ENCODE measurements at places on chromosomes 3 and 15.

- DNase-seq: no peak
These were observed 750 bp downstream of the PODXL2 start for GRCh38 chr3:127629467-127630403.

DNA sequence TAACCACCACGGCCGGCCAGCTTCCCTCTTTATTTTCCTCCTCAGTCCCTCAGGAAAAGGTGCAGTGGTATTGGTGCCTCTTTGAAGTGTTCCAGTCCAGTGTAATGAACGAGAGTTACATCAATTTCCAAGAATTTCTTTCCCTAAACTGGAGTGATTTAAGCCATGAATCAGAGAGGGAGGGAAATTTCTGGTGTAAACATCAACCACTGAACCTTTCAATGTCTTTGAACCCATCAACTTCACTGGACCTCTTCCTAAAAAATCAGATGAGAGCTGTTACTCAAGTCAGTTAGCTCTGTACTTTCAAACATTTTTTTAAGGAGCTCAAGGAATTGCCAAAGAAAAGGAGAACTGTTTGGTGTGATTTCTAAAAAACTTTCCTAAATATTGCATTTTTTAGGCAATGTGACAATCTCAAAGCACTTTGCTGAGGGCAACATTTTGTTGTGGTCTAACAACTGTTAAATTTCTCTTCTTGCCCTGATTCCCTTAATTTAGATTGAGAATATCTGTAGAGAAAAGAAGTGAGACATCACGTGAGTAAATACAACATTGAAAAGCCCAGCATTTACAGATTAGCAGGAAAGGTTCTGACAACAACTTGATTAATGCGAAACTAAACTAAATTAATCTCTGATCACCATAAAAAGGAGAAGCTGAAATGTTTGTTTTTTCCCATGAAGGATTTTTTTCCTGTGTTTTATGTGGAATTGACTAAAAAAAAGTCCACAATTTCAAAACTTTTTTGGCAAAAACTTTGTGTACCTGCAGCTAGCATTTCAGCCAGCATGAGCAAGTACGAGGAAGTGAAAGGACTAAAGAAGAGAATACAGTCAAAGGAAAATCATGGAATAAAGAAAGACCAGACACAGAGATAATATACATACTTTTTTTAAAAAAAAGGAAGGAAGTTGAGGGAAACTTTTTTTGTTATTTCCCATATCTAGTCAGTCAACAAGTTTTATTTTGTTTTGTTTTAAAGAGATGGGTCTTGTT lies 9.1 kb upstream of the DAZL start:
- DNase-seq: no peak

DNA sequence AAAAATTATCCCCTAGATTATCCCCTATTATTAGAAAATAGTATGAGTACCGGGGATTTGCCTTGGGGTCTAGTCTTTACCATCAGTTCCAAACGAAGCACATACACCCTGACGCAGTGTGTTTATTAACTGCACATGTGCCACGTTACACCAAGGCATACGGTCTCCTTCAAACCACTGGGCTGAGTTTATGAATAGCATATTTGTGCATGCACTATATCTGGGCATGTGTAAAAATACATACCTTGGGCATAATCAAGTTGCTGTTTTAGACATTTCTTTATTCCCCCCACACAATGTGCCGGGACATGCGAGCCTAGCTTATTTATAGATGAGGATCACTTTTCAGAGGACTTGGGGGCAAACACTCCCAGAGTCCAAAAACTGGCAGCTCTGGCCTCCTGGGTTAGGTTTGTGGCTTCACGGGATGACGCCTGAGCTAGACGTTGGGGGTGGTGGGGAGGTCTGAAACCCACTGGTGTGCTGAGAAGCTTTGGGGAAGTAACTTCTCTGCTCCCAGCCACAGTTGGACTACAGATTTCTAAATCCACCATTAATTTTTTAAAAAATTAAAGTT lies 16.2 kb downstream of the IGDCC4 start:
- no peak for DNase-seq

DNA sequence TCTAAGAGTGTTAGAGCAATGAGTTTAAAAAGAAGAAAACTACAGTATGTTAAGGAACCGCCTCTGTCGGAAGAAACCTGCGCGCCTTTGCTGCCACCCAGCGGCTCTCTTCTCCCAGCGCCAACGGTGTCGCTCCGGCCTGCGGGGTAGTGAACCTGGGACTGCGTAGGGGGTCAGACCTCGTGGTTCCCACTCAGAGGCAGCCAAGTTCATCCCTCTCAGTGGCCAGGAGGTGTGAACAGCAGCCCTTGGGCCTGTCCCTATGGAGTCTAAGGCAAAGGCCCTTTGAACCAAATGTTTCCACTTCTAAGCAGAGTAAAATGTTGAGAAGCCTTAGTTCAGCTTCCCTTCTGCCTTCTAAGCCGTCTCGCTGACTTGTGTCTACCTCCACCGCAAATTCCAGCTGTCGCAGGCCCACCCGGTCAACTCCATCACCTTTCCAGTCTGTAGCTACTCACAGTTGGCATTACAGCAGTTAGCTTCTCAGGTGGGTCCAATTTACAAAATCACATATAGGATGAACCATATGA lies 980 bp upstream of the RAB27A start:
- peak; percentile 90 for DNase-seq

- no peak for DNase-seq
These were observed 194.2 kb downstream of the PLCL2 start for GRCh38 chr3:17078926-17079465.

DNA sequence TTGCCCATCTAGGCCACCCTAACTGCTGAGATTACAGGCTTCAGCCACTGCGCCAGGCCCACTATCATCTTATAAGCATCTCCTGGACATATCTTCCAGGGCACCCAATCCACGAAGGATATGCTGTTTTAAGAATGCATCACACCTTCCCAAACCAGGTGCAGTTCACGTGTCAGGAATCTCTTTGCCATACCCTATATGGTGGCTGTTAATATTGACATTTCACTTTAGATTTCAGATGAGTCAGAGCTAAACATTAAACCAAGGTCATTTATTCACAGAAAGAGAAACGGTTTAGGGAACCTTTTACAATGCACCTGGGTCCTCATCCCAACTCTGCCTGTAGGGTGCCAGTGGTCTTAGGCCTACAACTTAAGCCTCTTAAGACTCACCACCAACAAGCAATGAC lies 85.7 kb downstream of the TBL1XR1 start:
- DNase-seq: no peak

GRCh38 chr15:48896869-48897814 lies 19.2 kb downstream of the EID1 start:
- DNase-seq: peak; percentile 86

GRCh38 chr15:70242951-70243685 lies 145.4 kb upstream of the TLE3 start:
- no peak for DNase-seq

DNA sequence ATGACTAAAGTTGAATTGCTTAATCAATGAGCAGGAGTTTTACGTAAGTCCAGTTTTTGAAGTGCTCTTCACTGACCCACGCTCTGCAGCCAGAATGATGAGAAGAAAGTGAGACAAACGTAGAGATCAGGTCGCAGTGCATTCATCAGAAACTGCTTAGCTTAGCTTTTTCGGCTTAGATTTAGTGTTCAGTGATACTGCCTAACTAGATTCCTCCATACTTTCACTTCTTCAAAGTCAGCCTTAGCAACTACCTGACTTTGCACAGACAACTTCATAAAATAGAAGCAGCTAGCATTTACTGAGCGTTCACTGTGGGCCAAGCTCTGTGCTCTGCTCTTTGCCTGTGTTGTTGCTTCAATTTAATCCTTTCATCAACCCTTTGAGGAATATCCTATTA lies 116.1 kb downstream of the KCNH8 start:
- no peak for DNase-seq

GRCh38 chr3:42368861-42369260 lies 41.5 kb downstream of the LYZL4 start:
- DNase-seq: no peak

DNA sequence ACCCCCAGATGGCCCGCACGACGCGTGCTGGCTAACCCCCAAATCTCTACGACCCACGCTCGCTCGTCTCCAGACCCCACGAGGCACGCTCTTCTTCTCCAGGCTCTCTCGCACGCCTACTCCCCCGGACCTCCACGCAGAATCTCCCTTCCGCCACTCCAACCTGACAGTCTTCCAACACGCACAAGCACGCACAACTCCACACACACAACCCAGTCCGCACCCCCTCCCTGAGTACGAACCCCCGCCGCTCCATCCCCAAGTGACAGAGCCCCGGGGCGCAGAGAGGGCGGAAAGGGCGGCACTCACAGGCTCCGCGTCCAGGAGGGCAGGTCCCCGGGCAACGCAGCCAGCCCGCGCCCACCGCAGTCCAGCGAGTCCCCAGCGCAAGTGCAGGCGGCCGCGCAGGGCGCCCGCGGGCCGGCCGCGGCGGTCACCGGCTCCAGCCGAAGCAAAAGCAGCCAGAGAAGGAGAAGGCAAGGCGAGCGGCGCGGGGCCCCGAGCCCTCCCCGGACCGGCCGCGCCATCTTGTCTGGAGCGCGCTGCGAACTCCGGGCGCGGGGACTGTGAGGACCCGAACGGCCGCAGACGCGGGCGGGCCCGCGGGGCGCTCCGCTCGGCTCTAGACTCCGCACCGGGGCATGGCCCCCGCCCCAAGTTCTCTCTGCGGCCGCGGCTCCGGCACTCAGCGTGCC lies 794 bp downstream of the LRIG1 start:
- peak; percentile 29 for DNase-seq

DNA sequence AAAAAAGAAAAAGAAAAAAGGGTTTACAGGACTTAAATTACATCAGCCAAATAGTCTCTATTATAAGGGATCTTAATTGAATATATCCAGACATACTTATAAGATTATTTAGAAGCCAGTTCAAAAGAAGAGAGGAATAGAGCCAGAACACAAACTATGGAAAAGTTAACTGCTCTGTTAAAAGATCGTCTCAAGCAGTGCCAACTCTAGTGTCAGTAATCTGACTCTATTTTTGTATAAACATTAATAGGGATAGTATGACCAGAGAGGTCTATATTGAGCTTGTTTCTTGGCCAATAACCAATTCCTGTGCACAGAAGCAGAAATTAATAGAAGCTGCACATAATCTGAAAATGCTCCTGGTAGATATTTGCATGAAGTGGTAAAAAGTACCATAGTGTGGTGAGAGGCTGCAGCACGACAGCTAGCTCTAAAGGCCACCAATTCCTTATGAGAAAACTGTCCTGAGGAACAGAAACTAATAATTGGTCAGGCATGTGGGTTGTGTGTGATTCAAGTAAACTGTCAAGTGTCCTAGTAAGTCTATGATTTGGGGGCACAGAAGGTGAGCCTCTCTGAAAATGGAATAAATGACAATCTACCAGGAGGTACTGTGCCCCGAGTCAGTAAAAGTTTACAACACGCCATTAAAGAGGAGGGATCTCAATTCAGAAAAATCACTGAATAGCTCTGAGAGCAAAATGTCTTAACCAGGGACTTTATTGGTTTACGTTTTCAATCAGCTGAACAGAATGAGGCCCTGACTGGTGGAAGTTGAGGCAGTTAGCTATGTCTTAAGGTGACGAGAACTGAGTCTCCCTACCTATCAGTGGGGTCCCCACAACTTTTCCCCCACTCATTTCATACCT lies 51.5 kb upstream of the NANOGP8 start:
- DNase-seq: no peak

DNA sequence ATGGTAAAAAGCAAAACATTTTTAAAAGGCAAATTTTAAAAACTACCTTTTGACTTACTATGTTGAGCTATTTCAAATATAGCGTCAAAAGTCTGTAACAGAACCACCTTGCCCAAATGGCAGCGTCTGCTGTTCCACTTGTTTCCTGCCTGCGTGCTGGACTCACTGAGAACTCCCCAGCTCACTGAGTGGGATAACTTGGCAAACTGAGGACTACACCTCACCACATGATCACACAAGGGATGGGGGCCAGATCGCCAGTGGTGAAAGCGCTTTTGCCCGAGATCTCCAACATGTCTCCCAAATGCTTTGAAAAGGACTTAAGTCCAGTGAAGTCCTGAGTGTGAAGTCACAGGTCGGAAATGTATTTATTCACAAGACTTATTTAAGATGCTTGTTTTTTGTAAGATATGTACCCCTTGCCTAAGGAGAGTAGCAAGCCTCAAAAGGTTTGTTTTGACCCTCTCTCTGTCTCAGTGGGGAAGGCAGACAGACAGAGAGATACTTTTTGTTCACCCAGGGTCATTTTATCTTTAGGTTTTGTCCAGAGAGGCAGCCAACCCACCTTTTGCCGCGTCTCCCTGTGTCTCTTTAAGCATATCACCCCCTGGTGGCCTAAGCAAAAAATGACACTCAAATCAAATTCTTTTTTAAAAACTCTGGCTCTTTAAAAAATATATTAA lies 192.6 kb downstream of the PDZRN3 start:
- peak; percentile 71 for DNase-seq

- DNase-seq: no peak
These were observed 529.6 kb downstream of the SHQ1 start for GRCh38 chr3:72318504-72319193.

DNA sequence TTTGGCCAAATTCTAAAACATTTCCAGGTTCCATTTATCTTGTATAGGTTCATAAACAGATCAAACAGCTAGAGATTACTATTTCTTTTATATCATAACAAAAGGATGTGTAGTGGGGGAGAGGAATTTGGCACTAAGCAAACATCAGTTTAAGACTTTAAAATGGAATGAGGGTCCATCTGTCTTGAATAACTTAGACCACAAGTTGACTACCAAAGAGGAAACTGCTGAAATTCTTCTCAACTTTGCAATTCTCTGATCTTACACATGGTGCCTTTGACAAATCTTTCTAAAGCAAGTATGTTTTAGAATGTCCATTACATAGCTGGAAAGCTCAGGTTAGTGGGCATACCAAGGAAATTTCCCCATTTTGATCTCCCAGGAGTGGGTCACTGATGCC lies 140.5 kb upstream of the ADAMTS9 start:
- peak; percentile 10 for DNase-seq

DNA sequence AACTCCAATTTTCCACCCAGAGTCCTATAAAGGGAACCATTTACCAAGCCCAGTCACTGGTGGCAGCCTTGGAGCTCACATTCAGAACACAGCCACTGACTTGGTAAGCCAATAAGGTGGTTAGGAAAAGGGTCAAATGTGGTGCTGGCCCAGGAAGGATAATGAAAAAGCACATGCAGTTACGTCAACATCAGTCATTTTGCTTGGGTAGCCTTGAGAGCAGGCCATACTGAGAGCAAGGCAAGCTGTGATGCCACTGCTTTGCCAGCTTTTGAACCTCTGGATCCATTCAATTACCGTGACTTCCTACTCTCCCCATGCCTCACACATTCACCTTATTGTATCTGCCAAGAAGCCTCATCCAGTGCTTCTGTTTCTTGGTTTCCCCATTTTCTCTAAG lies 253.6 kb downstream of the OPA1 start:
- no peak for DNase-seq

Measured in choroid plexus epithelial cell (primary cell).